SK-N-SH treated with all-trans-retinoic acid at 6 μM for 48 hours (cell line): ENCODE measurements at places on chromosomes 12 and 14.

DNA sequence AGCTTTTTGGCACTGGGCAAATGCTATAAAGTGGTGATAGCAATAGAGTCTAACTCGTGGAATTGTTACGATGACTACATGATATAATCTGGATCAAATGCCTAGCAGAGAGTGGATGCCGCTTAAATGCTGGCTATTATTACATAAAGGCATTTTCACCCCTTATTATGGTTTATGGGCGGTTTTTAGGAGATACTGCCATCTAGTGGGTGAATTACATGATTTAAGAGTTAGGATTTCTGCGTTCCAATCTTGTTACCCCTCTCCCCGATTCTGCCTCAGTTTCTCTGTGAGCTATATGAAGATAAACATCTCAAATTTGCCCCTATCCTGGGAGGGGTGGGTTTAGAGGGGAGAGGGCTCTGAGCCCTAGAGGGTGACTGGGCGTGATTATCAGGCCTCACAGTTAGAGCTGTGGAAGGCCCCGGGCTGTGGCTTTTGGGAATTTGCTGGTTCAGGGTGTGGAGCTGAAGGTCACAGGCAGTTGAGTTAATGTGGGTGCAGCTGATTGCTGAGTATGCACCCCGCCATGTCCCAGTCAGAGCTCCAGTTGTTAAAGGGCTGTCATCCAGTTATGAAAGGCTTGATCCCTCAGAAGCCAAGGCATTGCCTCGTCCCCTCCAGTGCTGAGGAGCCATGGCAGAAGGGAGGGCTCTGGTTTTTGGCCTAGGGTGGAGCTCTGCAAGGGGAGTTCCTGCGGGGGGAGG is 14.4 kb downstream of the CLSTN3 start:
- ATAC-seq = peak; percentile 73

DNA sequence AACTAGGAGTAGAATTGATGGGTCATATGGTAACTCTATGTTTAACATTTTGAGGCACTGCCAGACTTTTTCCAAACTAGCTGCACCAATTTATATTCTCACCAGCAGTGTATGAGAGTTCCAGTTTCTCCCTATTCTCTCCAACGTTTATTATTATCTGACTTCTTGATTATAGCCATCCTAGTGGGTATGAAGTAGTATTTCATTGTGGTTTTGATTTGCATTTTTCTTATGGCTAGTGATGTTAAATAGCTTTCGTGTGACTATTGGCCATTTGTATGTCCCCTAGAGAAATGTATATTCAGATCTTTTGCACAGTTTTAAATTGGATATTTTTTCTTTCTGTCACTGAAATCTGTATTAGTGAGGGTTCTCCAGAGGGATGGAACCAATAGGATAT is 37.8 kb downstream of the HELB start:
- ATAC-seq = no peak

DNA sequence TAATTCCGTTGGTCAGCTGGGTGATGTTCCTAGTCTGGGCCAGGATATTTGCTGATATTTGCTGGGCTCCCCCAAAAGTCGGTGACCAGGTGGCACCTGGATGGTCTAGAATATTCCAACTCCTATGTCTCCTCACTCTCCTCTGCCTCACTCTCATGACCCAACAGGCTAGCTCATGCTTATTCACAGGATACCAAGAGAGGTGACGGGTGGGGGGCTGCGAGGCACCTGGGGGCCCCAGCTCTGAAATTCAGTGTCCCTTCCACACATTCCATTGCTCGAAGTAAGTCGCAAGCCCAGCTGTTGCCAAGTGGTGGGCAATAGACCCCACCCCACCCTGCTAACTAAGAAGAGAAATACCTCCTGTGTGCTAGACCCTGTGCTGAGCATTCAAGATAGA is 67.7 kb downstream of the C14orf132 start:
- ATAC-seq = no peak

- no peak for ATAC-seq
Observed at GRCh38 chr14:33343016-33343415, 404.3 kb downstream of the NPAS3 start.

- peak; percentile 71 for ATAC-seq
Observed at GRCh38 chr12:124695861-124696260, 128.4 kb upstream of the NCOR2 start.

- ATAC-seq = no peak
Observed at GRCh38 chr12:119060847-119061796, 79.8 kb downstream of the SRRM4 start.

DNA sequence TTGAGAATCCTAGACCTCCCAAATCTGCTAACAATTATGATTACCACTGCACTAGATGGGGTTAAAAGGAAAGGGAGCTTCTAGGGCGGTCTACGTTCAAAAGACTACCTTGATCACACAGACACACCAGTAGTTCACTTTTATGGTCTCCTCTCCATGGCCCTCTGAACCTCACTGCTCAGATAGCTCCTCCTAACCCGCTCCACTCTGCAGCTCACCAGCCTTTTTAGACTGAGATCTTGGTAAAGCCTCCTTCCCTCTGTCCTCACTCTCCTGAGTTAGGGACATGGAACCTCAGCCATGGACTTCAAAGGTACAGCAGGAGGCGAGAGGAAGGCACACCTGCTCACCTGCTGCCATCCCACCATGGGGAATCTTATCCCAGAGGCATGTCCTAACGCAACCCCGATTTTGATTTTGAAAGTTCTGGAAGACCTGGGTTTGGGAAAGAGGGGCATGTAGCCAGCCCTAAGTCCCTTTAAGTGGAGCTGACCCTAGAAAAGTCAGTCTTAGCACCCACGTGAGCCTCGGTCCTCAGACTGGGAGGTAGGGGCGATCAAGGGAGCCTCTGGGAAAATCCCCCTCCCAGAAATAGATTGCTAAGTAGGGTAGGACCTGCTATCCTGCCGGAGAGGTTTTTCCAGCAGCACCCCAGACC is 1.3 kb downstream of the ZNF219 start:
- peak; percentile 1; the same call in 1 of the 3 replicates for ATAC-seq

- ATAC-seq = no peak
Observed at GRCh38 chr12:110198386-110198785, 74.2 kb downstream of the IFT81 start.

DNA sequence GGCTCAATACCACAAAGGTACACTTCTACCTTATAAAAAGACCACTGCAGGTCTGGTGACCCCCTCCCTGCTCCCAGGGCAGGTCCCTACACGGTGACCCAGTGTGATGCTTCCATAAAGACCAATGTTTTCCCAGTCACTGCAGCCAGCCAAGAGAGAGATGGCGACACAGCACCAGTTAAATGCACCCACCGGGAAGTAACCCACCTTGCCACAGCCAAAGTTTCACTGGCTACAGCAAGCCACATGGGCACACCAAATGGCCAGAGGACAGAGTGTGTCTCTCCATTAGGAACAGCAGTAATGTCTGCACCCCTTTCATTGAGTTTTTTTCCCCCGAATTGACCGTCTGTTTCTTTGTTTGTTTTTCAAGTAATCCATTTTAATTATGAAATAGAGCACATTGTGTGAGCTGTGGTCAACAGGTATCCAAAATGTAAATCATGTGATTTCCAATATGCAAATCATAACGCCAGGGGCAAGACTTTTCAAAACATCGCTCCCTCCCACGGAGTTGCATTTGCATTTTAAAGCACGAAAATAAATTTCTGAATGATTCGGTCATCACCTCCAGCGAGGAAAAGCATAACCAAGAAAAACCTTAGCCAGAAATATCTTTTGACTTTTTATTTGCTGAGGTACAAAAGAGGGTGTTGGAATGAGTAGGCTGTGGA is 48.9 kb upstream of the EML1 start:
- ATAC-seq = no peak

DNA sequence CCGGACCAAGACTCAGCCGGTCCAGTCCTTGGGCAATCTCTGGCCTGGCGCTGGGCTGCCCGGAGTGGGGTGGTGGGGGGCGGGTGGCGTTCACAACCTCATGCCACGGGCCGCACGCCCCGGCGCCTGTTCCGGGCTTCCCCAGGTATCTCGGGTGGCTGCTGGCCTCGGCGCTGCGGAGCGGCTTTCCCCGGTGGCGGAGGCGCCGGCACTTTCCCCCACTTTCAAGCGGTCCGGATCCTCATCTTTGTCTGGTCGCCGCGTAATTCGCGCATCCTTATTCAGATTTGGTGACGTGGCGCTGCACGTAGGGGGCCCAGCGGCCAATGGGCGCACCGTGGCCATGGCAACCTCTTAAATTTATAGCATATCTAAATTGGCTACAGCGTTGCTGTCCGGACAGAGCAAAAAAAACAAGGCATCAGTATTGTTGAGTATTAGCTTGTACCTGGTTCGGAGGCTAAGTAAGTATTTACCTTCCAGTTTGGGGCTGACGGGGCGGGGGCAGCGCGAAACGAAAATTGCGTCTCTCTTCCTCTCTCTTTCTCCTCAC is at the start of gene LHX5:
Gene LHX5, minus strand, starts transcription at position 253 of the 553 bp plus-strand sequence. CDS start 373 bp downstream, outside the sequence.
- no peak for ATAC-seq

DNA sequence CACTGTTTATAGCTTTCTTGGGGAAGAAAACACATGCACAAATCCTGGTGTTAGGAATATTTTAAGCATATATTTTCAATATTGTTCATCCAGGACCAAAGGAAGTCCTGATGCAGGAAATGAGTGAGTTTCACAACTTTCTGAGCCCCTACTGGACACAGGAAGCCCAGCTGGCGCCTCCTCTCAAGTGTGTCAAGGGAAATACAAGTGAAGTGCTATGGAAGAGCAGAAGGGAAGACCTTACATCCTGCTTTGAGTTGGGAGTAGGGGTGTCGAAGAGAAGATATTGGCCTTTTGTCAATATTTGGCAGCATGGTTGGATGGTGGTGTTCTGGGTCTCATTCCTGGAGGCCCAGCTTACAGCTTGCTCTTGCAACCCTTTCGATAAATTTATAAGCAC is 66.1 kb upstream of the ZDHHC17 start:
- ATAC-seq = no peak

- peak; percentile 84 for ATAC-seq
Observed at GRCh38 chr12:121767525-121768016, 25.9 kb downstream of the RHOF start.

GRCh38 chr12:15088105-15088504 is 115.3 kb downstream of the PDE6H start:
- ATAC-seq = no peak

GRCh38 chr14:103195828-103196615 is 72.8 kb downstream of the TNFAIP2 start:
- ATAC-seq = no peak

DNA sequence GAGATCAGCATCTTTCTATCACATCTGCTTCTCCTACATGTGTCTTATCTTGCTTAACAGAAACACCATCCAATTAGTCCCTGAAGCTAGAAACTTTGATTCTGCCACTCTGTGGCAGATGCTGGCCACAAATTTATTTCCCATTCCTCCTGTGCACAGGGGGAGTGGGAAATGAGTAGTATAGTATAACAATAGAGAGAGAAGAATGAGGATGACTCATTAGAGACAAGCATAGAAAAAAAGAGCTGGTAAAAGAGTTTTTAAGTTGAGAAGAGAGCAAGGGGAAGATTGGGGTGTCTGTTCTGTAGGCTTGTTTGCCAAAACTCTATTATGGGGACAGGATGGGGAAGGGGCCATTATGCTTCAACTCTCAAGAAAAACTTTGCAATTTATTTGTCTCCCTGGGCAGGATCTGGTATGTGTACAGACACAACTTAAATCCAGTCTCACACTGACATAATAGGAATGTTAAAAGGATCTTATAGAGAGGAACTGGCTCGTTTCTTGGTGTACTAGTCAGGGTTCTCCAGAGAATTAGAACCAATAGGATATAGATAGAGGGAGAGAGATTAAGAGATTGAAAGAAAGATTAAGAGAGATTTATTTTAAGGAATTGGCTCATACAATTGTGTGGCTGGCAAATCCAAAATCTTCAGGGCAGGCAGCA is 142.6 kb upstream of the CPSF6 start:
- ATAC-seq = peak; percentile 75

GRCh38 chr12:100953217-100953616 is 158.6 kb downstream of the ANO4 start:
- ATAC-seq = peak; percentile 40

DNA sequence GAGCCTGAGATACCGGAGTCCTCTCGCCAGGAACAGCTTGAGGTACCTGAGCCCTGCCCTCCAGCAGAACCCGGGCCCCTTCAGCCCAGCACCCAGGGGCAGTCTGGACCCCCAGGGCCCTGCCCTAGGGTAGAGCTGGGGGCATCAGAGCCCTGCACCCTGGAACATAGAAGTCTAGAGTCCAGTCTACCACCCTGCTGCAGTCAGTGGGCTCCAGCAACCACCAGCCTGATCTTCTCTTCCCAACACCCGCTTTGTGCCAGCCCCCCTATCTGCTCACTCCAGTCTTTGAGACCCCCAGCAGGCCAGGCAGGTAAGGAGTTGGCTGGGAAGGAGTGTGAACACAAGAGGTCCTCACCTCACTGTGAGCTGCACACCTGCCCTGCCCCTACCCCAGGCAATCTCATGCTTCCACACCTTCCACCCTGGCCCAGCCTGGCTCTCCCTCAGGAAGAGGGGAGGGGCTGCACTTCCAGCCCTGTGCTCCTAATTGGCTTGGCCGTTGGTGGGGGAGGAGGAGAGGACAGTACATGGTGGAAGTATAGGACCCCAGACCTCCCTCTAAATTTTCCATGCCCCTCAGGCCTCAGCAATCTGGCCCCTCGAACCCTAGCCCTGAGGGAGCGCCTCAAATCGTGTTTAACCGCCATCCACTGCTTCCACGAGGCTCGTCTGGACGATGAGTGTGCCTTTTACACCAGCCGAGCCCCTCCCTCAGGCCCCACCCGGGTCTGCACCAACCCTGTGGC is 6.2 kb downstream of the C1QL4 start:
- ATAC-seq = no peak; the same call in 2 of the 3 replicates

DNA sequence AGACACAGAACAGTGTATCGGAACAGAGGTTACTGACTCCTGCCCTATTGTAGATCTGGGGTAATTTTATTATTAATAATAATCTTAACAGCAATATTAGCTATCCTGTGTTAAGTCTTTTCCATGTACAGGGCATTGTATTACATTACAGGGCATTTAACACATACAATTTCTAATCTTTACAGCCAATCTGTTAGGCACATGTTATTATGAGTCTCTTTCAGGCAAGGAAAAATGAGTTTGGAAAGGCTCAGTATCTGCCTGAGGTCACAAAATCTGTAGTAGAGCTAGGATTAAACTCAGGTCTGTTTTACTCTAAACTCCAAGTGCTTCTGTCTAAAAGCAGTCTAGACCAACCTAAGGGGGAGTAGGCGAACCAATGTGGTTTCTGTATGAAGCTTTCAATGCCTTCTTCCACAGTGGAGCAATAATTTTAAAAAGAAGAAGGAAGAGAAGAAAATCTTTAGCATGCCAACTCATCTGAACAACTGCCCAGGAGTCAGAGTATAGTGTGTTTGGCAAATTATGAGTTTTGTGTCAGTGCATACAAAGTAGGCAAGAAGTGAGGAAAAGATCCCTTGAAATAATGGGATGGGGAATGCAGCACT is 192.6 kb downstream of the CHST11 start:
- no peak for ATAC-seq

GRCh38 chr12:19834592-19834991 is 395.3 kb downstream of the AEBP2 start:
- no peak for ATAC-seq
